ENCODE measurements at places on chromosomes 12 and 14.

GRCh38 chr12:68028647-68029046, 39.4 kb downstream of the IFNG-AS1 start:
- no peak for DNase-seq

- no peak for DNase-seq
These were observed 80.0 kb upstream of the RGS6 start for GRCh38 chr14:71852181-71852580.

DNA sequence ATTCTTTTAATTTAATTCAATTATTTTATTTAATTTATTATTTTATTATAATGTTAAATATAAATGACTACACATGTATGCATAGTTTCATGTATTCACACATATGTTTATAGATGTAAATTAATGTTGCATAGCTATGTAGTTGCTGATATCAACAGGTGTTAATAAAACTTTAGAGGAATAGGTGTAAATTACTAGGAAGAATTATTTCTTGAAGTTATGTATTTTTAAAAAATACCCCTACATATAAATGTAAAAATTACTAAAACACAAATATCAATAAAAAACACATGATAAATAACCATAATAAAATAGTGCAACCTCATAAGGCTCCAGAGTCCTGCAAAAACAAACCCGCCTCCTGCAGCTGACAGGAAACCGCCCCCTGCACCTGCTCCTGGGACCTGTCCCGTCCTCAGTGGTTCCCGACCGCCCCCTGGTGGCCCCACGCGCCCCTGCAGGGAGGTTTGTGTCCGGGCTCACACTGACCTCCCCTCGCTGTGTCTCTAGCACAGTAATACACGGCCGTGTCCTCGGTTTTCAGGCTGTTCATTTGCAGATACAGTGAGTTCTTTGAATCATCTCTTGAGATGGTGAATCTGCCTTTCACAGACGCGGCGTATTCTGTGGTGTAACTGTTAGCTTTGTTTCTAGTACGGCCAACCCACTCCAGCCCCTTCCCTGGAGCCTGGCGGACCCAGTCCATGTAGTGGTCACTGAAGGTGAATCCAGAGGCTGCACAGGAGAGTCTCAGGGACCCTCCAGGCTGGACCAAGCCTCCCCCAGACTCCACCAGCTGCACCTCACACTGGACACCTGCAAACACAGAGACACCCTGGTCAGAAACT, 1264.0 kb downstream of the TMEM121 start:
- DNase-seq = no peak

DNA sequence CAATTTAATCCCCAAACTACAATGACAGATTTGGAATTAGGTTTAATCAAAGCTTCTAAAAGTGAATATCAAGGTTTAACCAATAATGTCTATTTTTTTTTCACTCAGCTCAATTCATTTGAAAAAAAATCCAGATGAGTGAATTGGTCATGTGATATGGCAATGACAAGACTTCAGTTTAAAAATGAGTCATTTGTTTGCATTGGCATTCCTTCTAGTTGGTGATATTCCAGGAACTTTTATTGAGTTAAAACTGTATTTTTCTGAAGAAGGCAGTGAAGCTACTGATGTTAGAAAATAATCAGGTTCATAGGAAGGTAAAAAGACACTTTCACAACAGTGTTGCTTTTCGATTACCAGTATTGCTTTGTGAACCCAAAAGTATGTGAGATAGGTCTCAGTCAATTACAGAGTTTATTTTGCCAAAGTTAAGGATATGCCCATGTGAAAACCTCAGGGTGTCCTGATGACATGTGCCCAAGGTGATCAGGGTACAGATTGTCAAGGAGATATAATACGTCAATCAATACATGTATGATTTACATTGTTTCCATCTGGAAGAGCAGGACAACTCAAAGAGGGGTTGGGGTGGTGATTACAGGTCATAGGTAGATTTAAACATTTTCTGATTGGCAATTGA, 1214.9 kb downstream of the GALC start:
- no peak for DNase-seq

DNA sequence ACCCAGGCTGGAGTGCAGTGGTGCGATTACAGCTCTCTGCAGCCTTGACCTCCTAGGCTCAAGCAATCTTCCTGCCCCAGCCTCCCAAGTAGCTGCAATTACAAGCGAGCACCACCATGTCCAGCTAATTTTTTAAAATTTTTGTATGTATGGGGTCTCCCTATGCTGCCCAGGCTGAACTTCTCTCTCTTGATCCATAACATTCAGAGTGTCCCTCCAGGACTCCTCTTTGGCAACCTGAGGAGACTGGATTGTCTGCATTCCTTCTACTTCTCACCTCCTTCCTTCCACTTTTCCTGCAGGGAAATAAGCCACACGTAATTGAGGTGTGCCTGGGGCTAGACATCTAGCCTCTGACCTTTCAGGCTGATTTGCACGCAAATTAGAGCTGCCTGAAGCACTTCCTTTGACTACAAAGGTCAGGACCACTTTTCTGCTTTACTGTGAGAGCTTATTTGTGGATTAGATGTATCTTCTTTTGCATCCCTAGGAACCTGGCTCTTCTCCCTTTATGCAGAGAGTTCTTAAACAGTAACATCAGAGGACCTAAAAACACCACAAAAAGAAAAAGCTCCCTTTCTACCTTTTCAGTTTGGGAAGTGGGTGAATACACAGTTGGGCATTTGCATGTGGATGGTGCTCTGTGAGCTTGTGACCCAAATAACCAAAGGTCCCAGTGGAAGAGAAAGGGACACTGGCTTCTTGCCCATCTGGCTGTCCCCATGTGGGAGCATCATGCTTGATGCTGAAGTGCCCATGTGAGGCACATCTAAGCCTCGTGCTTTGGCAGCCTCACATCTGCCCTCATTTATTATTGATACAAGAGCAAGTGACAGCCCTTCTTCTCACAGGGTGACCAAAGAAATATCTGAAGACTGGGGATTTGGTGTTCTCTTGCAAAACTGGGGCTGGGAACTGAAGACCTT, 33.5 kb downstream of the PYGL start:
- no peak for DNase-seq

GRCh38 chr12:57611827-57612710, 834 bp downstream of the ARHGEF25 start:
- peak; percentile 84 for DNase-seq

DNA sequence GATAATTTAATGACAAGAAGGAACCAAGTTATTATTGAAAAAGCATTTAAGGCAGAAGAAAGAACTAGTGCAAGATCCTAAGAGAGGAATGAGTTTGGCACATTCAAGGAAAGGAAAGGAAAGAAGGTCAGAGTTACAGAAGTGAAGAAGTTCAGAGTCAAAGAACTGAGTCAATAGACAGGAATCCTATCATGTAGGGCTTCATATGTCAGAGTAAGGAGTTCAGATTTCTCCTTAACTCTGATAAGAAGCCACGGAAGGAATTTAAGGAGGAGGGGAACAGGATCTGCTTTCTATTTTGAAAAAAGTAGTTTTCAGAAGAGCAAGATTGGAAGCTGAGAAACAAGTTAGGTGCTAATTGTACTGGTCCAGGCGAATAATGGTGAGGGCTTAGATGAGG, 223.1 kb upstream of the FOXN3 start:
- no peak for DNase-seq

All from mesenteric fat pad (tissue), 1 donor.